T-cell (primary cell): ENCODE measurements at places on chromosomes 2 and 18.

DNA sequence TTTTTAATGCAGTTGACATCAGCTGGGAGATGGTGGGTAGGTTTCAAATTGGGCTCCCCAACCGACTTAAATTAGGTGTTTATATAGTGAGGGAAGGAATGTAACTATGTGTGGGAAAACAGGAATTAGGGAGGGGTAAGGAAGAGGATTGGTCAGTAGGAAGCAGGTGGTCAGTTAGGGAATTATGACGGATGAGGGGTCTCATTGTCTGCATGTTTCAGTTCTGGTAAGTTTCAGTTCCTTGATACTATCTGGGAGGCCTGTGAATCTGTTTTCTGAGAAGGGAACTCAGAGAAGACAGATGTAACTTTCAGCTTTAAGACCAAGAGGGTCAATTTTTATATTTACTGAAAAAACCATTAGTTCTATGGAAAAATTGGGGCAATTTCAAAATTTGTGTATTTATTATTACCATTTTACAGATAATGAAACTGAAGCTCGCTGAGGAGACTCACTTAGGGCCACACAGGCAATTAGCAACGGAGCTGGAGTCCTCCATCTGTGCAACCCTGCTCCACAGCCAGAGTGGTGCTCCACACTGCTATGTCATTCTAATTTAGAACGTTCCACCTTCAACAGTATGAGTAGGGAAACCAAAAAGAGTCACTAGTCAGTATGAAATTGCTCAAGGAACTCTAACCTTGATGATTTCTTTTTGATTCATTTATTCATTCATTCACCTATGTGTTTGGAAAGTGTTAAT lies 36.0 kb upstream of the CCDC195 start:
- no peak for DNase-seq

DNA sequence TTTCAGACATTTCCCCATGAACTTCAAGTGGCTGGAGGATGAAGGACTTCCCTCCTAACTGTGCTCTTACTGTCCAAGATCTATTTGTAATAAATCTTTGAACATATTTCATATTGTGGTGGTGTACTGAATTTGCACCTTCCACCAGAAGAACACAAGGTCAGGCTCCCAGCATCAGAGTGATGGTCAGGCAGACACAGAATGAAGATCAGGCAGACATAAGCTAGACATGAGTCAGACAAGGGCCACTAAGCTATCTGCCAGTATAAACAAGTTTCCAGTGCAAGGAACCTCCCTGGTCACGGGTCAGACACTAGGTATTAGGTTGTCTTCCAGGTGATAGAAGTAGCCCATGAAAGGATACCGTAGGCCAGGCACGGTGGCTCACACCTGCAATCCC lies 20.0 kb downstream of the AQP12B start:
- no peak for DNase-seq

DNA sequence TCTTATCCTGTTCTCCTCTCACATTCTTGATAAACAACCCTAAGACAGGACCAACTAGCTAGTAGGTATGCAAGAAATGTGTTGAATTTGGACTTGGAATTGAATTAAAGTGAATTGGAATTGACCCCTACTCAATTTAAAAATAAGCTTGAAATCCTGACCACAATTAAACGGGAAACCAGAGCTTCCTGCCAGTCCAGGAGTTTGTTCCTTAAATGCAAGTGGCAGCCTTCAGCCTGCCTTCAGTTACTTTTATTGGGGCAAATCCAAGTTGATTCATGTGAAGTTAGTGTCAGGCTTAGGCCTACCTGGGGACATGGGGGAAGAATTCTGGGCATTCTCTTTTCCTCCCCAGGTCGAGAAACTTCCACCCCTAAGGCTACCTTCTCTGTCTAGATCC lies 457.6 kb downstream of the BCL11A start:
- no peak for DNase-seq

- DNase-seq, result no peak
Measured at GRCh38 chr2:205689820-205690219, 7.5 kb downstream of the NRP2 start.

GRCh38 chr18:43278355-43278754 lies 1.1 kb upstream of the SYT4 start:
- DNase-seq, result no peak

GRCh38 chr2:39937621-39938020 lies 158.6 kb upstream of the THUMPD2 start:
- DNase-seq, result no peak

- DNase-seq, result no peak
Measured at GRCh38 chr2:9780368-9781130, 62.7 kb upstream of the TAF1B start.

- no peak for DNase-seq
Measured at GRCh38 chr2:181104512-181105115, 124.2 kb downstream of the UBE2E3 start.

- no peak for DNase-seq
Measured at GRCh38 chr18:36338403-36338933, 41.0 kb downstream of the FHOD3 start.

GRCh38 chr18:42929181-42929580 lies 186.3 kb downstream of the RIT2 start:
- DNase-seq, result no peak

DNA sequence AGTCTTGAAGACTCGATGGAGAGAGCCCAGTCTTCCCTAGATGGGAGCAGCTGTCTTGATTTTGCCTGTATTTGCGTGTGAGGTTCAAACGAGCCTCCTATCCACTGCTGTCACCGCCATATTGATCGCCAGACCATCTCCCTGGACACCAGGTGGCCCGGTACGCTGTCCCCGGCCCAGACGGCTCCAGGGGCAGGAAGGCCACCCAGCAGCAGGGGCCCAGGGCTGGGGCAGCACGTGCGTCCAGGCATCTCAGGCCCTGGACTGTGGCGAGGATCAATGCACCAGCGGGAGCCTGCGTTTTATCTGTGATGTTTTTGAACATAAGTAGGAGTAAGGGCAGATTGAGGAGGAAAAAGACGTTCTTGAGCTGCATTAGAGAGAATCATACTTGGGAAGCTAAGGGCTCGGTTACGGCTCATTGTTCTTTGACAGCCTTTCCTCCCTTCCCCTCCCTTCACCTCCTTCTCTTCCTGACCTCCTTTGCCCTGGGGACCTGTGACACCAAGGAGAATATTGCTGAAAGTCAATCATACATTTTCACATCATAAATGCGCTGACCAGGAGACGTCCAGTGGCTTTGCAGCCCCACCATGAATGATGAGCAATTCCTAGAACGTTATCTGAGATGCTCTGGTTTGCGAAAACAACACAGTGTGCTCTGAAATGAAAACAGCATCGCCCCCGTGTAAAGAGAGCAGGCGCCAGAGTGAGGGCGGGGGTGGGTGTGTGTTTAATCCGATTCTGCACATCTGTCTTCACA lies 711.2 kb upstream of the SALL3 start:
- no peak for DNase-seq
